ENCODE measurements at places on chromosomes 3 and 15.

DNA sequence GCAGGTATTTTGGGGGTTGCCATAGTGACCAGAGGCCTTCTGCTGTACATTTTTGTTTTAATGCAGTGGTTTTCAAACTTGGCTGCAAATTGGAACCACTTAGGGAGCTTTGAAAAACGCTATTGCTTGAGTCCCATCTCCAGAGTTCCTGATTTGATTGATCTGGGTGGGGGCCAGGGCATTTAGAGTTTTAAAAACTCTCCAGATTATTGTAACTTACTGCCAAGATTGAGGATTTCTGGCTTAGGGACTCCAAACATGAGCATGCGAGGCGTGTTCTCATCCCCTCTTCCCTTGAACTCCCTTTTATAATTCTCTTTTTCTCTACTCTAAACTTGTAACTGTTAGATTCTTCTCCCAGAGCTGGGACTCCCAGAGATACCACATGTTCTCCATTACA is 340.8 kb upstream of the SUCLG2 start:
- no peak for DNase-seq

DNA sequence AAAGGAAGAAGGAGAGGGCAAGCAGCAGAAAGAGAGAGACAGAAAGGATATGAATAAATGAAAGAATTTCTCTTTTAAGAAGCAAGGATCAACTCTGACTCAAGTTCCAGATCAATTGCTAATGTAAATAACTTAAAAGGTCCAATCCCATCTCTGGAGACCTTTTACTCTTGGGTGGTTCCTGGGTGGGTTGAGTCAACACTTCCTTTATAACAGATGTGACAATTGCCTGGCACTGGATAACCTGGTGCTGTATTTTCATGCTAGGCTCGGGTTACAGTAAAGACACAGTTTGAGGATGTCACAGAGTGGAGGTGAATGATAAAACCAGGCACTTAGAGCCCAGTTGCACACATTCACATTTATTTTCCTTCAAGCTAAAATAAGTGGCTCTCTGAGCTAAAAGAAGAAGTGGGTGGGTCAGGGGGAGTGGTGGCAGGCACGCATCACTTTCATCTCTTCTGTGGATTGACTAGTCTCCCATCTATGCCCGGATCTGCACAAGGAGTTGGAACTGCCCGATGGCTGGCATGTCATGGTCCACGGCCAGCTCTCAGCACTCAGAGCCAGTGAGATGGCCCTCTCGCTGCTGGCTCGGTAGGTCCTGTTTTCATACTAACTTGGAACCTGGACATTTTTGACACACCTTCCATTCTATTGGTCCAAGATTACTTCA is 465.8 kb downstream of the FOXP1 start:
- DNase-seq: no peak

- peak; percentile 52 for DNase-seq
Observed at GRCh38 chr3:105686278-105686897, 182.4 kb downstream of the CBLB start.

- DNase-seq: no peak
Observed at GRCh38 chr15:64680097-64680496, 95.3 kb downstream of the RBPMS2 start.

- DNase-seq: no peak
Observed at GRCh38 chr15:69734699-69735098, 282.1 kb downstream of the RPLP1 start.

GRCh38 chr15:24645627-24646026 is 29.9 kb upstream of the NPAP1 start:
- no peak for DNase-seq

GRCh38 chr15:90580099-90580498 is 50.4 kb downstream of the CRTC3 start:
- DNase-seq: no peak

- DNase-seq: no peak
Observed at GRCh38 chr3:119873646-119874045, 91.7 kb downstream of the NR1I2 start.

GRCh38 chr3:41742121-41742520 is 219.8 kb downstream of the ULK4 start:
- no peak for DNase-seq

- no peak for DNase-seq
Observed at GRCh38 chr3:152519376-152519775, 250.6 kb downstream of the MBNL1 start.

DNA sequence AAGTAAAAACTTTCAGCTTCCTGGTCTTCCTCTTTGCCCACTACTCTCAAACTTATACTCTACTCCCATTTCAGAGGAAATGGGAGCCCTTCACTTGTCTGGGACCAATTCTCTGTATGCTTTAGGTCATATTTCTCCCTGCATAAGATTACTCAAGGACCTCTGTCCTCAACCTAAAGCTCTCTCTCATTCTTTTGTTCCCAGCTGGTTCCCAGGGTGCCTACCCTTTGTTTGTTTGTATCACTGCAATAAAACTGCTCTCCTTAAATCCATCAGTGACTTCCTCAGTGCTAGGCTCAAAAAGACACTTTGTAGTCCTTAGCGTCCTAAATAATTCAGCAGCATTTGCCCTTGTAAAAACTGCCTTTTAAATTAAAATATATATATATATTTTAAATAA is 2.9 kb downstream of the NGRN start:
- DNase-seq: no peak

- no peak for DNase-seq
Observed at GRCh38 chr3:143098032-143098764, 21.4 kb upstream of the CHST2 start.

Data from CD4-positive, alpha-beta T cell treated with Interferon alpha-2 for 1 hour (primary cell).